ENCODE measurements at places on chromosomes 11 and 22.

GRCh38 chr11:66118847-66119246 lies 48.8 kb downstream of the PACS1 start:
- DNase-seq: no peak

GRCh38 chr11:94183886-94184264 lies 55.2 kb downstream of the PANX1 start:
- no peak for DNase-seq

DNA sequence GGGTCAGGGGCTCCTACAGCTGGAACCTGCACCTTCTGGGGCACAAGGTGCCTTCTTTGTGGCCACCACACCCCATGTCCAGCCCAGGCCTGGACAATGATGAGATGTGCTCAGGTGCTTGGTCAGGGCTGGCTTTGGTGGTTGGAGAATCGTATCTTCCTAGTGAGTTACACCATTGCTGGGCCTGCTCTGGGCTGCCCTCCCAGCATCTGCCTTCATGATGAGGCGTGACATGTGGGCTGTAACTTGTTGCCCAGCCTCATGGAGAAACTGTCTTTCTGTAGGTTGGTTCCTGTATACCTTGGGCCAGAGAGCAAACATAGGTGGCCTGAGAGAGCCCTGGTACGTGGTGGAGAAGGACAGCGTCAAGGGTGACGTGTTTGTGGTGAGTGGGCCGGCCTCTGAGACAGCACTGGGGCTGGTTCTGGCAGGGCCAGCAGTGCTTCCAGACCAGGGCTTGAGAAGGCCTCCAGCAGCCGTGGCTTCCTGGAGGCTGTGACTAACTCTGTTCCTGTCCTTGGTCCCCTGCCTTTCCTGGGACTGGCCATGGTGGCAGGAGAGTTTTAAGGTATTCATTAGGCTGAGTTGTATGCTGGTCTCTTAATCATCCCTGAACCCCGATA lies 18.1 kb downstream of the TRMU start:
- no peak for DNase-seq

- no peak for DNase-seq
These were observed 35.0 kb upstream of the SCGB1A1 start for GRCh38 chr11:62383822-62384221.

GRCh38 chr11:9803685-9804418 lies 140.0 kb downstream of the SWAP70 start:
- no peak for DNase-seq

DNA sequence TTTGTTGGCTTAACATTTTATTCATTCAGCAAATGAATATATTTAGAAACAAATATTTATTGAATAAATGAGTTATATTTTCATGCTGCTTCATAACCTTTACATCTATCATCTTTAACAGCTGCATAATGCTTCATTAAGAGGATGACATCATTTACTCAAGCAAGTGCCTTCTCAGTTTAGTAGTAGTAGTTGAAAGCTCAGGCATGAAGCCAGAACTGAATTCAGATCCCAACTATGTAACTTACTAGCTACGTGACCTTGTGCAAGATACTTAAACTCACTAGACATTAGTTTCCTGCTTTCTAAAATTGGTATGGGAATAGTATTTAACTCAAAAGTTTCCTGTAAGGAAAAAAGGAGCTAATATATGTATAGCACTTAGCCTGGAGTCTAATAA lies 90.3 kb downstream of the TMPRSS5 start:
- no peak for DNase-seq

GRCh38 chr11:122131126-122131525 lies 15.1 kb upstream of the BLID start:
- no peak for DNase-seq

DNA sequence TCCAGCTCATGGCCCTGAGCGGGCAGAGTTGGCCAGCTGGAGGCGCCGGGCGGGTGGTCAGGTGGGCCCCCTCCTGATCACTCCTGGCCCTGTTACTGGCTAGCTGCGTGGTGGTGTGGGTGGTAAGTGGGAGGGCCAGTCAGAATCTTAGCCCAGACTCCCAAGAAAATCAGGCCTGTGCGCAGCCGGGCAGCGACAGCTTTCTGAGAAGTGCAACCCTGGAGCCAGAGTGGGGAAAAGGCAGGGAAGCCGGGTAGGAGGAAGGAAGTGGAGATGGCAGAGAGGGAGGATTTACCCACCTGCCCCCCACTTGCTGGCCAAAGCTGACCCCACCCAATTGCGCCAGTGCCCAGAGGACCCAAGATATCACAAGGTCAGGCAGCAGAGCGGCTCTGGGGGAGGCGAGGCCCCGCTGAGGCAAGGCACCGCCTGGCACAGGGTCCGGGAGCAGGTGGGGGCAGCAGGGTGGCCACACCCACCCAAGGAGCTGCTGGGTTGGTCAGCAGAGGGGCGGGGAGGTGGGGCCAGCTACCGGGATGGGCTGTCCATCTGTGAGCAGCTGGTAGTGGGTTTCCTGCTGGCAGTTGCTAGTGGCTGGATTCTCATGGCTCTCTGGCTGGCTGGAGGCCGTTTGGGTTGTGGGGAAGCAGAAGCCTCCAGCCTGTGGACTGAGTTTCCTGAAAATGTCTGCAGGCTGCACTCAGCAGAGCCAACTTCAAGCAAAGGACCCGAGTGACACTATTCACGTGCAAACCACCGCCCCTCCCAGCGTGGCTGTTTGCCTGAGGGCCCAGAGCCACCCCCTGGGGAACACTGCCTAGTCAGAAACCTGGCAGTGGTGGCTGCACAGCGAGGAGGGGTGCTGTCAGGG lies 196.4 kb downstream of the IGLL1 start:
- DNase-seq: peak; percentile 39

DNA sequence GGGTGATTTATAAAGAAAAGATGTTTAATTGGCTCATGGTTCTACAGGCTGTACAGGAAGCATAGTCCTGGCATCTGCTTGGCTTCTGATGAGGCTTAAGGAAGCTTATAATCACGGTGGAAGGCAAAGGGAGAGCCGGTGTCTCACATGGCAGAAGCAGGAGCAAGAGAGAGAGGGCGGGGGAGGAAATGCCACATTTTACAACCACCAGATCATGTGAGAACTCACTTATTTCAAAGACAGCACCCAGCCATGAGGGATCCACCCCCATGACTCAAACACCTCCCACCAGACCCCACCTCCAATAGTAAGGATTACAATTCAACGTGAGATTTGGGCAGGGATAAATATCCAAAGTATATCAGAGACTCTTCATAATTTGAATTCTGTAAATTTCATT lies 200.7 kb downstream of the MSANTD4 start:
- no peak for DNase-seq

- no peak for DNase-seq
These were observed 390.5 kb upstream of the RAG2 start for GRCh38 chr11:36988556-36988955.

GRCh38 chr11:16987205-16987568 lies 27.0 kb downstream of the PLEKHA7 start:
- no peak for DNase-seq

GRCh38 chr11:73201249-73201648 lies 16.8 kb upstream of the P2RY2 start:
- DNase-seq: no peak

DNA sequence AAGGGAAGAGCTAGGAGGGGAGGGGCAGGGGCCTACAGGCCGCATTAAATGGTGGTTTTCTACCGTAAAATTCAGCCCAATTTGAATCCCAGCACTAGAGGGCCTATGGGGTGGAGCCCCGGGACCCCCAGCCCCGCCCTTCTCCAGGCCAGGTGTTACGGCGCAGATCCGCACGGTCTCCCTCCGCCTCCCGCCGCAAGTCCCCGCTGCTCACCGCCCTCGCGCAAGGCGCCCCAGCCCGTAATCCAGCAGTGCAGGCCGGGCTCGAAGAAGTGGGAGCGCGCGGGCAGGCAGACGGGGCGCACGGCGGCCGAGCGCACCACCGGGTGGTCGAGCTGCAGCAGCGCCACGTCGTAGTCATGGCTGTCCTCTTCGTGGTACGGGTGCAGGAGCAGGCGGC lies 17.3 kb downstream of the KCTD17 start:
- DNase-seq: no peak

GRCh38 chr11:44863231-44863630 lies 87.5 kb downstream of the TP53I11 start:
- DNase-seq: no peak

DNA sequence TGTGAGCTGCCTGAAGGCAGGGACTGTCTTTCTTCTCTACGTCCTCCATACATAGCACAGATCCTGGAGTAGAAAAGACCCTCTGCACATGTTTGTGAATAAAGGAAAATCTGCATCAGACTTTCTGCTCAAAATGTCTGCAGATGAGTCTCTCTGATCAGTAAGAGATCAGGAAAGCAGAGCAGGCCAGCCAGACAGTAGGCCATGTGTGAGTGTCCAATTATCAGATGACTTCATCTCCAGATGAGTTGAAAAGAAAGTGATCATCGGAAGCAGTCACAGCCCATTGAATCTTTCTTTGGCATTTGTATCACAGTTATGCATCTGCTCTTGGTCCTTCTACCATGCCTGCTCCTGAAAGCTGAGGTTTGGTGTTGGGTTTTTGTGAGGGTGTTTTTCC lies 298.7 kb upstream of the NCAM1 start:
- no peak for DNase-seq

GRCh38 chr11:95318498-95318897 lies 87.5 kb upstream of the SESN3 start:
- DNase-seq: no peak

- no peak for DNase-seq
These were observed 47.5 kb downstream of the PC start for GRCh38 chr11:66910669-66911068.

GRCh38 chr11:3767536-3767935 lies 29.8 kb downstream of the NUP98 start:
- DNase-seq: no peak

- DNase-seq: no peak
These were observed 64.9 kb downstream of the ENDOD1 start for GRCh38 chr11:95154514-95154913.

- no peak for DNase-seq
These were observed 18.8 kb downstream of the VPS37C start for GRCh38 chr11:61142424-61142823.

- DNase-seq: no peak
These were observed 4.1 kb downstream of the ROBO3 start for GRCh38 chr11:124869331-124869730.

GRCh38 chr22:47071078-47071806 lies 308.8 kb downstream of the TBC1D22A start:
- DNase-seq: no peak

- no peak for DNase-seq
These were observed 77.0 kb upstream of the SLC25A18 start for GRCh38 chr22:17486313-17486712.

- DNase-seq: no peak
These were observed 478.5 kb upstream of the CCDC90B start for GRCh38 chr11:83764643-83765042.

GRCh38 chr11:67561971-67562619 lies 21.5 kb upstream of the GSTP1 start:
- no peak for DNase-seq

DNA sequence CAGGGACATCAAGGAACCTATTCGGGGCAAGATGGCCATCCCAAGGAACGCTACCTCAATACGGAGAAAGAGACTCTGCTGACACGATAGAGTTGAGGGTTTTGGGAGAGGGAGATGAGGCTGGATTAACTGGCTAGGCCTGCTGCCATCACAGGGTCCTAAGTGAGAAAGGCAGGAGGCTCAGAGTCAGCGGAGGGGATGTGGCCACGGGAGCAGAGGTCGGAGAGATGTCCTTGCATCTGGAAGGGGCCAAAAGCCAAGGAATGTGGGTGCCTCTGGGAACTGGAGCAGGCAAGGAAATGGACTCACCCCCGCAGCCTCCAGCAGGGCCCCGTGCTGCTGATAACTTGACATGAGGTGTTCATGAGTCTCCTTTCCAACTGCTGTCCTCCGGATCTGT lies 31.0 kb upstream of the RFPL3 start:
- DNase-seq: no peak
